Ascending aorta (tissue), 2 donors: ENCODE measurements at places on chromosomes 2 and 18.

DNA sequence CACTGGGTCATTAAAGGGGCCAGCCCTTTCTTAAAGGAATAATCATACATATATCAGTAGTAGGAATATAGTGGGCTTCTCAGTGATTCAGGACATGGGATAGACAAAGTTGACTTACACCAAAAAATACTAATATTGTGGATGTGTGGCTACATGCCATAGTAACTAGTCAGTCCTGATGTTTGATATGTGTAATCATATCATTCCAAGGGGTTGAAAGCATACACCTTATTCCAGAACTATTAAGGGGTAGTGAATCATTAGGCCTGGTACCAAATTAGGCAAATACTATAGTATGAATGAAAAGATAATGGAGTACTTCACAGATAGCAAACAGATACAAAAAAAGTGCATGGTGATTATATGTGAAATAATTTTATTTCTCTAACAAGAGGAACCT lies 814.9 kb upstream of the NRXN1 start:
- no peak for DNase-seq

DNA sequence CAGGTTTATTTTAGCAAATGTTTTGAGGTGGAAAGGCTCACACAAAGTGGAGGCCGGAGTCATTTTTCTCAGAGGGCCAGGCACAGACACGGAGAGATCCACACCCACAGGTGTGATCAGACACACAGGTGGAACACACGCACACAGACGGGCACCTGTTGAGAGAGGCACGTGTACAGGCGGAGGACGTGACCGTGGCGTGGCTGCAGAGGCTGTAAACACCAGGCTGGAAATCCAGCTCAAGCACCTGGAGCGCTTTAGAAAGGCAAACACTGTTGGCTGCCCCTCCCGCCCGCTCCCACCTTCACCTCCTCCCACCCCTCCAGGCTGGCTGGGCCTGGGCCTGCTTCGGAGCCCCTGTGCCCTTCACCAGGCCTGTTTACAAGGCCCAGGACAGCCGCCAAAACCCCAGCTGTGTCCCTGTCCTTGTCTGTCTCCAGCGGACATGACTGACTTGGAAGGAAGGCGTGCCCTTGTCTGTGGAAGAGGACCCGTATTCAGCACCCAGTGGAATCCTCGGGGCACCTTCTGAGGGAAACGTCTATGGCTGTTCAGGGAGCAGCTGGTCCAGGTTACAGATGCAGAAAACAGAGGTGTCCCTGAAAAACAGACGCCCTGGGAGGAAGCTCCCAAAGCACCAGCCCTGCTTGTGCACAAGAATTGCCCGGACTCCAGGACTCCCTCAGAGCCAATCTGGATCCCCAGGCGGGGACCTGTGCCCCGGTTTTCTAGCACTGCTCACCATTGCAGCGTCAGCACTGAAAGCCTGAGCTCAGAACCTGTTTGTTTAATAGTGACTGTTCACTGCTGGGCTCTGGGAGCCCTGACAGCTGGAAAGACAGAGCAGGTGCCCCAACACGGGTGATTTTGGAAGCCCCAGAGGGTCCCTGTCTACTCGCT lies 134.3 kb upstream of the HAAO start:
- DNase-seq = no peak

DNA sequence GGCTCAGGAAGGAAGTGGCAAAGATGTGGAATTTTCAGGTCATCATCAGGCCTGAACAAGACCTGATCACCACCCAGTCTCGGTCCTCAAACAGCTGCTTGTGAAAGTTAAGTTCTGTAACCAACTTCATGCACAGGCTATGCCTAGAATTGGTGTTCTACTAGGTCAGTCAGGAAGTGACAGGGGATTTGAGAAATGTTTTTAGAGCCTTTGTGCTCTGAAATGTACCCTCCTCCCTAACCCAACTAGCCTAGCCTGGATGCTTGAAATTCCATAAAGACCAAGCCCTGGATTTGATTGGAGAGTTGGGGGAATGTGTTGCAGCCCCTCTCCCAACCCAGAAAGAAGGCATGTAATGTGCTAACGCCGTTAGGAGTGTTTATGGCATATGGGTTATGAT lies 63.3 kb downstream of the TGOLN2 start:
- DNase-seq = no peak

DNA sequence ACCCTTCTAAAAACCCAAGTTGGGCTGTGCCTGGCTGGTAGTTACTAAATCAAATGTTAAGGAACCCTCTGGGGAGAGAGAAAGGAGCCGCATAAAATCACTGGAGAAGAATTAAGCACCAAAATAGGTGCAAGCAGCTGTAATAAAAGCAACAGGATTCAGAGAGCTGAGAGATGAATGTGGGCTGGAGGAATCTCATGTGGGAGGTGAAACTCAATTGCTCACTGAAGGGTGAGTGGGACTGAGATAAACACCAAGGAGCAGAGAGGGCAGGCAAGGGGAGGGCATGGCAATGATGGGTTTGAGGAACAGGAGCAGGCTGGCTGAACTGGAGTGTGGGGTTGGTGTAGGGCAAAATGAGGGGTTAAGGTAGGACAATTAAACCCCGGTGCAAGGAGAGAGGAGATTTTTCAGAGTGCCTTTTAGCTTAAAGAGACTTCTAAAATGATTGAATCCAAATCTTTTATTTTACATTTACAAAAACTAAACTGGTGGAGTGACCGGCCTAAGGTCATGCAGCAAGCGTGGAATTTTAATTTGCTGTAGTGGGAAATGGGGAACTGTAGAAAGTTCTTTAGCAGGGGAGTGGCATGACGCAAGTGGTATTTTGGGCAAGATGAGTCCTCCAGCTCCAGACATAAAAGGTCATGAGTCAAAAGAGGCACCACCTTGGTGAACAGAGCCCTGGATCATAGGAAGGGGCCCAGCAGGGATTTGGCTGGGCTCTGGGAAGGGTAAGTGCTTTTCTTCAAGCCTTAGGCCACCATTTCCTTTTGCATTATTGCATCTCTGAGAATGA lies 10.5 kb downstream of the PLB1 start:
- no peak for DNase-seq

GRCh38 chr18:45938488-45938935 lies 28.6 kb downstream of the EPG5 start:
- no peak for DNase-seq

GRCh38 chr2:158486970-158487325 lies 30.2 kb downstream of the PKP4 start:
- no peak for DNase-seq

GRCh38 chr18:57670046-57670445 lies 48.4 kb upstream of the NARS1 start:
- no peak for DNase-seq

DNA sequence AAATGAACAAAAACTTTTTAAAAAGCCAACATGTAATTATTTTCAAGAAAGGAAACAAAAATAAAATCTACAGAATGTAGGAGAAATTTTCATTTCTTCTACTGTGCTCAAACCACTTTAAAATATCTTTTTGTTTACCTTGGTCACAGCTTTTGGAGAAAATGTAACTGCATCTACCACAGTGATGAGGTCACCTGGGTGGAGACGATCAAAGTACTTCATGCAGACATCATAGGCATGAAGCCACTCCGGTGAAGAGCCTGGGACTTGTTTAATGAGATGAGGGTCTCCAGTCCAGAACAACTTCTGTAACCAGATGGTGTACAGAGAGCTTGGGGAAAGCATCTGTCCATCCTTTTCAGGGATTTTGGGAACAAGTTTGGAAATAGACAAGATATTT lies 285.8 kb downstream of the NBAS start:
- no peak for DNase-seq

DNA sequence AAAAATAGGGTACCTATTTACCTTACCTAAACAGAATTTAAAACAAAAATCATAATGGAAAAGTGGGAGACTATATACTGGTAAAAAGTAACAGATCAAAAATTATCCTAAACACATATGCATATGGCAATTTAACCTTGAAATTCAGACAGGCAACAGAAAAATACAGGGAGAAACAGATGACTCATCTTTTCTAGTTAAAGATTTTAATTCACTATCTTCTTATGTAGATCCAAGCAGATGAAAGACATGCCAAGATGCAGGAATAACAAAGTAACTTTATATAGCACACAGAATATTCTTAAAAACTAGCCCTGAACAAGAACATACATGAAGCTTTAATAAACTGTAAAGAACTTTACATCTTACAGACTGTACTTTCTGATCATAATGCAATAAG lies 30.9 kb downstream of the PRPF40A start:
- DNase-seq = no peak

DNA sequence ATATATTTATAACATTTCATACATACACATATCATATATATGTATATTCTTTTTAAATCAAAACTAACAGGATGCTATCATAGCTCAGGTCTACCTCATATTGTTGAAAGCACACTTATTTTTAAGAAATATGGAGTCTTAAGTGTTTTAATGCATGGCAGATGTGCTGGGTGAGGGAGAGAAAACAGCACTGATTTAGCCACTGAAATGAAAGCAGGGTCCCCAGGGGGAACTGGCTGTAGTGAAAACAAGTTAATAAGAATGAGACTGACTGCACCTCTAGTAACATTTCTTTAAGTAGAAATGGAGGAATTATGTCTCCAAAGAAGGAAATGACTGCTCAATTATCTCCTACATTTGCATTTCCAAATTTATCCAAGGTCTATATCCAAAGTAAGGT lies 857.8 kb downstream of the DCDC2C start:
- DNase-seq = no peak

GRCh38 chr2:50469784-50470183 lies 562.1 kb downstream of the NRXN1 start:
- DNase-seq = no peak

- no peak for DNase-seq
Measured at GRCh38 chr2:103959174-103960128, 894.5 kb upstream of the POU3F3 start.

GRCh38 chr2:73070643-73071359 lies 711 bp downstream of the SFXN5 start:
- DNase-seq = no peak

DNA sequence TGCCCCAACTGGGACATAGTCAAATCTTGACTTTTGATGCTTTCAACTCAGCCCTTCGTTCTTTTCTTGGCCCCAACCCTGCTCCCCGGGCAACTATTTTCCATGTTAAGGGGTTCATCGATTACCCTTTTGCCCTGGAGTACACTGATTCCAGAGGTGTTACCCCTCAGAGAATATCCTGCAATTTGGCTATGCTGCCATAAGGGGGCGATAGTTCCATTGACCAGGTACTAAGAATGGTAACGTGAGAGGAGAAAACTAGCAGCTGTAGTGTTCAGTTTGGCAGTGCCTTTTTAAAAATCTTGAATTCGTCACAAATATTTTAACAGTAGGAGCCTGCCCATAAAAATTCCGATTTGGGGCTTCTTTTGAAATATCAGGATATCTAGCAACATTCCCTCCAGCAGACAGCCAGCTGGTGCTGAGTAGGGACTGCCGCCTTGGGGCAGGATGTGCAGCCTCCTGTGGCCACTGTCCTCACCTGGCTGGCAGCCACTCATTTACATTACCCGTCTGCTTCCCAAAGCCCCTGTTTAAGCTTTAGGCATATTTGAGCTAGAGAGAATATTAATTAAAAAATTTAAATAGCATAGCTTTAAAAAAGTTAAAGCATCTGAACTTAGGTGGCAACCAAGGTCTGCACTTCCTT lies 146.3 kb upstream of the SKOR2 start:
- DNase-seq = peak; percentile 27

- no peak for DNase-seq
Measured at GRCh38 chr18:40215979-40216378, 1739.1 kb upstream of the PIK3C3 start.

DNA sequence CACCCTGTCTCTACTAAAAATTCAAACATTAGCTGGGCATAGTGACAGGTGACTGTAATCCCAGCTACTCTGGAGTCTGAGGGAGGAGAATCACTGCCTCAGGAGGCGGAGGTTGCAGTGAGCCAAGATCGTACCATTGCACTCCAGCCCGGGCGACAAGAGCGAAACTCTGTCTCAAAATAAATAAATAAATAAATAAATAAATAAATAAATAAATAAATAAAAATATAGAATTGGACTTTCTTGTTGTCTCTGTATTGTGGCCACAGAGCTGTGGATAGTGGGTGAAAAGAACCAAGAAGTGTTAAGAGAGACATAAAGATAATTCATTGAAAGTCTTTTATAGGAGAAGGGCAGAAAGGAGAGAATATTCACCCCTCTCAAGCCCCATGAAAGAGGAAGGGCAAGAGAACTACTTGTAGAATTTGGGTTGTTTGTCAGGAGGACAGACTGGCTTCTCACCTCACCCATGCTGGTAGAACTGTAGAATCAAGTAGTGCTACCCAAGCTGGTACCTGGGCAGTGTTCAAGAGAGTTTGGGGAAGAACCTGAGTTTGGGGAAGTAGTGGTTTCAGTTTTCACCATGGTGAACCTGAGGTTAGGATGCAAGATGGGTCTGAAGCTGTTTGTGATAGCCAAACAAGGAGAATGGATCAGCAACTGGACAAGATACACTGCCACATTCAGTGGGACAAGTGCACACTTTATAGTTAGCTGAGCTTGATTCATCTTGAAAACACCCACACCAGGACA lies 256.5 kb downstream of the CD226 start:
- DNase-seq = no peak

- no peak for DNase-seq
Measured at GRCh38 chr2:241788135-241788534, 11.5 kb downstream of the GAL3ST2 start.

GRCh38 chr18:23307567-23308295 lies 145.4 kb upstream of the RIOK3 start:
- no peak for DNase-seq

GRCh38 chr2:201257956-201258665 lies 2.2 kb upstream of the CASP8 start:
- DNase-seq = peak; percentile 86

GRCh38 chr2:181112916-181113315 lies 132.5 kb downstream of the UBE2E3 start:
- DNase-seq = no peak

DNA sequence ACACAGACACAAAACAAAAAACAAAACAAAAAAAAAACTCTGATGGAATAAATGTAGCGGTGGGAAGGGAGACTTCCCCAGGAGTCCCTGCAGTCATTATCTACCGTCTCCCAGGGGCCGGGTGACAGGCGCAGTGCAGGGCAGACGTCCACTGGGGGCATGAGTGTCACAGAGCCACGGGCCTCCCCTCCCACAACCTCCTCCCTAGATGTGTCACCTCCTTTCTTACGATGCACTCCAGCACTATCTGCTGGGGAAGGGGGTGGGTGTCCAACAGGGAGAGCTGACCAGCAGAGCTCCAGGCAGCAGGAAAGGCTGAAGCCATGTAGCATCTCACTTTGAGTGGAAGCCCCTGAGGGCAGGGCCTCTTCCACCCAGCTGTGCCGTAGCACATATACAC lies 84.5 kb downstream of the LONRF2 start:
- no peak for DNase-seq

DNA sequence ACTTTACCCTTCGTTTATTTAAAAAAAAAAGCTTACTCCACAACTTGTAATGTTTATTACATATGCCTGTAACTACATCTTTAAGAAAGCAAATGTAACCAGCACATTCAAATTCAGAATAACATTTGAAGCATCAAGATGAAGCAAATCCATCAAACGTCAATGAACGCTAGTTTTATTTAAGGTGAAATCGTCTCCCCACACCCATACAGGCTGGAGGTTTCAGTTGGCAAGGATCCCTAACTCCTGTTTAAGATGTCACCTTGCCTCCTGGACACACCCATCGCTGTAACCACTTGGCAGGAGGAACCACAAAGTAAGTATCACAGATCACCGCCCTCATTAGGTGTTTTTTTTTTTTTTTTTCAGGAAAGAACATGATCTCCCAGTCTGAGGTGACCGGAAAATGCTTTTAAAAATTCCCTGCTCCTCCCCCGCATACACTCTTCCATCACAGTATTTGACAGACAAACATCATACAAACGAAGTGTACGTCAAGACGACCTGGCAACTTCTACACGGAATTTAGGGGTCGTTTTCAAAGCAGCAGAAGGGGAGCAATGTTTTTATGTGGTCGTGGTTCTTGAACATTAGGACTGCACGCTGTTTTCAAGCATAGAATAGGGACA lies 19.7 kb upstream of the STPG4 start:
- DNase-seq = peak; percentile 78
